ENCODE measurements at places on chromosomes 12 and 14. TPM values are rescaled to one million over a fixed set of nuclear protein-coding genes. Genes with fewer than 3 reads are reported as not detected.

- no peaks in the 10 kb centered on the region for H3K27me3 ChIP-seq
- no peaks in the 10 kb centered on the region for H3K36me3 ChIP-seq
- H3K4me1 ChIP-seq = peaks cover 18% of the 10 kb centered on the region
- H3K4me3 ChIP-seq = no peak overlapping the region
Measured at GRCh38 chr14:72796935-72797334, 97.0 kb downstream of the DPF3 start.

- H3K4me3 ChIP-seq = no peak overlapping the region
- H3K27me3 ChIP-seq = no peaks in the 10 kb centered on the region
- H3K27ac ChIP-seq = no peak overlapping the region
- no peaks in the 10 kb centered on the region for H3K36me3 ChIP-seq
Measured at GRCh38 chr12:107457362-107457935, 228.2 kb upstream of the PWP1 start.

- H3K36me3 ChIP-seq = no peaks in the 10 kb centered on the region
- no peaks in the 10 kb centered on the region for H3K27me3 ChIP-seq
- H3K27ac ChIP-seq = no peak overlapping the region
- H3K4me1 ChIP-seq = no peaks in the 10 kb centered on the region
- no peak overlapping the region for H3K4me3 ChIP-seq
Measured at GRCh38 chr14:101772770-101773169, 11.3 kb downstream of the PPP2R5C start.

GRCh38 chr14:33810308-33810707 is 140.6 kb downstream of the EGLN3 start:
- DNase-seq = no peak
- H3K27ac ChIP-seq = no peak overlapping the region
- no peaks in the 10 kb centered on the region for H3K36me3 ChIP-seq
- no peaks in the 10 kb centered on the region for H3K27me3 ChIP-seq
- H3K4me3 ChIP-seq = no peak overlapping the region
- no peaks in the 10 kb centered on the region for H3K4me1 ChIP-seq

DNA sequence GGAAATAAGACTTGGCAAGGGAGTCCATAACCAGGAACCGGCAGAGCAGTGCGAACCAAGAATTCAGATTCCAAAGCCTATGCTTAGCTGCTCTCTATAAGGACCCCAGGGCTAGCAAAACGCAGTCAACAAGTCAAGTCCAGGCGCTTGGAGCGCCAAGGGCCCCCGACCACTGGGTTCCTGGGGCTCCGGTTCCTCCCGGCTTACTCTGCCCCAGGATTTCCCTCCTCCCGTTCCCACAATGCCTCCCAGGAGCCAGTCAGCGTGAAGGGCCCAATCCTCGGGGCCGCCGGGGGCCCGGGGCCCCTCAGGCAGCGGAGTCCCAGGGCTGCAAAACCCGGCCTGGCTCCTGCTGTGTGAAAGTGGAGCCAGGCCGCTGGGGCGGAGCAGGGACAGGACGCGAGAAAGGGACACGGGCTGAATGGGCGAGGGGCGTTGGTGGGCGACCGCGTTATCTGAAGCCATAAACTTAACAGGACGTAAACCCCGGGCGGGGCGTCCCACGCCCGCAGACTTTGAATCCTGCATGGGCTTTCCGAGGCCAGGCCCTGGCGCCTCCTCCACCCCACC is 1.5 kb downstream of the KRT8 start:
- H3K4me1 ChIP-seq = peaks cover 2% of the 10 kb centered on the region
- peak overlapping the region; percentile 52 for H3K4me3 ChIP-seq
- H3K27me3 ChIP-seq = no peaks in the 10 kb centered on the region
- no peak overlapping the region for H3K27ac ChIP-seq
- no peaks in the 10 kb centered on the region for H3K36me3 ChIP-seq
- peak; percentile 80 for DNase-seq

DNA sequence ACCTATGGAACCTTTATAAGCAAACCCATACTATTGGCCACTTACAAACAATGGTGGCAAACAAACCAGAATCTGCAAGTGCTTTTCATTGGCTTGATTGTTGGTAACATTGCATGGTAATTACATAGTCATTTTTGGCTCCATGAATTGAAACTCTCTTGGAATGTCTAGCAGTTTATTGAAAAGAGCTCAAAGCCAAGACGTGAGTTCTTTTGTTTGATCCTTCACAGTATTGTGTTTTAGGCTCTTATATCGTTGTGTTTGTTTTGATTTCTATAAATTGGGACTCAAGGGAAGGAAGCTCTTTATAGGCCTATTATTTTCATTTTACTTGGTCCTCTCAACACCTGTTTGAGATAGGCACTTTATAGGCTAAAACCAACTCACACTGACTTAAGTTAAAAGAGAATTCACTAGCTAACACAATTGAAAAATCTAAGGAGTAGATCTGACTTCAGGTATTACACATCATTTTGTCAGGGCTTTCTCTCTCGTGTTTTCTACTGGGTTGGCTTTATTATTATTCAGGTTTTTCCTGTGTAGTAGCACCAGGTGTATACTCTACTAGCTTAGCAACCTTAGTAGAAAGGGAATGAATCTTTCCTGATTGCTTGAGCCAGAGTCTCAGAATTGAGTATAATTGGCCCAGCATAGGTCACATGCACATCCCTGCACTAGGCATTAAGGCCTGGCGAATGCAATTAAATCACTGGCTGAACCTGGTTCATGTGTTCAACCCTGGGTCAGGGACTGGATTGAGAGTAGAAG is 341.4 kb downstream of the RAD51B start:
- H3K27ac ChIP-seq = no peak overlapping the region
- DNase-seq = no peak
- H3K27me3 ChIP-seq = no peaks in the 10 kb centered on the region
- H3K36me3 ChIP-seq = no peaks in the 10 kb centered on the region
- no peak overlapping the region for H3K4me3 ChIP-seq
- peaks cover 6% of the 10 kb centered on the region for H3K4me1 ChIP-seq

DNA sequence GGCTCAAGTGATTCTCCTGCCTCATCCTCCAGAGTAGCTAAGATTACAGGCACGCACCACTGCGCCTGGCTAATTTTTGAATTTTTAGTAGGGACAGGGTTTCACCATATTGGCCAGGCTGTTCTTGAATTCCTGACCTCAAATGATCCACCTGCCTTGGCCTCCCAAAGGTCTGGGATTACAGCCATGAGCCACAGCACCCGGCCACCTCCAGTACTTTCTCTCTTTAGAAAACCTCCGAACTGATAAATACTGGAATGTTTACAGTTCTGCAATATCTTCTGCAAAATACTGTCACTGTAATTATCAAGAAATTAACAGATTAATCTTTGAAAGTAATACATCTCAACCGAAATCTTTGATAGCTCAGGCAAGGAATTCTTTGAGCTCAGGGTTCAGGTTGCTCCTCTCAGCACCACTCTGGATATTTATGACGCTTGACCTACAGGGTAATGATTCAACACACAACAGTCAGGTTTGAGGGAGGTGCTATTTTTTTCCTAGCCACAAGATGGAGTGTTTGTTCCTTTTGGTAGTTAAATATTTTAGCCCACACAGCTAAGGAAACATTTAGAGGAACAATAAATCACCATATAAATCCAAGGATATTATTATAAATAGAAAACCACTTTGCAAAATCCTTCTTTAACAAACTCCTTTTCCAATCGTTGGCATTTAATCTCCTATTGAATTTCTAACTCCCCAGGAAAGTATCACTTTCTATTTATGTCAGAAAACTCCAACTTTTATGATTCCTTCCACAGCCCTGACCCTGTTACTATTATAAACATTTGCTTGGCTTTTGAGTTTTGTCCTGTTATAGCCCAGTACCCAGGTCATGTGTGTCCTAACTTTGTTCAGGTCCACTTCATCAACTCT is 48.6 kb upstream of the GTF2A1 start:
- H3K4me3 ChIP-seq = no peak overlapping the region
- H3K27ac ChIP-seq = no peak overlapping the region
- H3K4me1 ChIP-seq = peaks cover 8% of the 10 kb centered on the region
- no peak for DNase-seq
- H3K36me3 ChIP-seq = no peaks in the 10 kb centered on the region
- no peaks in the 10 kb centered on the region for H3K27me3 ChIP-seq

The IL22 gene
- not detected for polyA plus RNA-seq

The TESPA1 gene
- polyA plus RNA-seq = 5.9 TPM

The IL31 gene
- polyA plus RNA-seq = not detected
